ENCODE measurements at places on chromosomes 13 and 19. TPM values are rescaled to one million over a fixed set of nuclear protein-coding genes. Genes with fewer than 3 reads are reported as not detected.

The CD22 gene
- 6.5 TPM for total RNA-seq

The ZNF723 gene
- not detected for total RNA-seq

DNA sequence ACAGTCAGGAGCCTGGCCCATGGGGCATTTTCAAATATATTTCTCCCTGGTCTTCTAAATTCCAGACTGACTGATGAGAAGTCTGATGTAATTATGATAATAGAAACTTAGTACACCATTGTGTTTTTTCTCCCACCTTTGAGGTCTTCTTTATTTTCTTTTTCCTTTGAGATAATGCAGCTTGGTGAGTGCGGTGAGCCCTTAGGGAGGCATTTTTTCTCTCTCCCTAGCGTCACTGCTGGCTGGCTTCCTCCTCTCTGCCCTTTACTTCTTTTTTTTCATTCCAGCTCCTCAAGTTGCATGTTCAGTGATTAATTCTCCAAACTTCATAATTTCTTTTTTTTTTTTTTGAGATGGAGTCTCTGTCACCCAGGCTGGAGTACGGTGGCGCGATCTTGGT is 12.8 kb upstream of the CDC42EP5 start:
- no peak overlapping the region for H3K4me3 ChIP-seq
- peaks cover 91% of the 10 kb centered on the region for H3K27me3 ChIP-seq
- no peaks in the 10 kb centered on the region for H3K36me3 ChIP-seq
- no peak overlapping the region for H3K27ac ChIP-seq
- H3K4me1 ChIP-seq: no peaks in the 10 kb centered on the region

- no peaks in the 10 kb centered on the region for H3K27me3 ChIP-seq
- H3K36me3 ChIP-seq: peaks cover 88% of the 10 kb centered on the region
- H3K4me1 ChIP-seq: peaks cover 69% of the 10 kb centered on the region
- no peak for DNase-seq
Observed at GRCh38 chr19:3980353-3981251, 4.7 kb downstream of the EEF2 start.

All from left lung (tissue), 14 donors.